ENCODE measurements at places on chromosomes 7 and 10.

DNA sequence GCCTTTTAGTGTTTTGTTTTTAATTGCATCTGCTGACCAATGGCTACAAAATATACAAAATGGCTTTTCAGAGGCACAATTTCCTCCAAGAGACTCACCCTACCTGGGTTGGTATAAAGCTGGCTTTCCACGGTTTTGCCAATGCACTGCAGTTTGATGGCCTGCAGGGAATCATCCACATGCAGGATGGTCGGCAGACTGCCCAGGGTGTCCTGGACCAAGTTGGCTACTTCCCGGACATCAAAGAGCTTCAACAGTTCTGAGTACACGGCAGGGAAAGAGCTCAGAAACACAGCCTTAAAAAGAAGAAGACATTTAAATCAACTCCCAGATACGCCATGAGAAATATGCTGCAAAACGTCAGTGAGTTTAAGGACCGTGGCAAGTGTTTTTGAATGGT lies 301.0 kb upstream of the IMMP2L start:
- DNase-seq: no peak

GRCh38 chr7:137951700-137952425 lies 50.0 kb downstream of the CREB3L2 start:
- no peak for DNase-seq

DNA sequence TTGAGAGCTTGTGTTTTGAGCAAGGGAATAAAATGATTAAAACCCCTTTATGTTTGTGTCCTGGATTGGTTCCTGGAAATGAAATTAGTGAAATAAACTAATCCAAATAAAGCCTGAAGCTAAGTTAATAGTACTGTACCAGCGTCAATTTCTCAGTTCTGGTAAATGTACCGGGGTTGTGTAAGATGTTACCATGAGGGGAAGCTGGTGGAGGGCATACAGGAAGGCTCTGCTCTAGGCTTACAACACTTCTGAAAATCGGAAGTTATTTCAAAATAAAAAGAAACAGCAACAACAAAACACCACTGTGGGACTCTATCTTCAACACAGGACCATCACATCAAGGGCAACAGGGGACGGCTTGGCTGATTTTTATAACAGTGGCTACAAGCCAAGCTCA lies 257.0 kb downstream of the CREB5 start:
- DNase-seq: no peak

DNA sequence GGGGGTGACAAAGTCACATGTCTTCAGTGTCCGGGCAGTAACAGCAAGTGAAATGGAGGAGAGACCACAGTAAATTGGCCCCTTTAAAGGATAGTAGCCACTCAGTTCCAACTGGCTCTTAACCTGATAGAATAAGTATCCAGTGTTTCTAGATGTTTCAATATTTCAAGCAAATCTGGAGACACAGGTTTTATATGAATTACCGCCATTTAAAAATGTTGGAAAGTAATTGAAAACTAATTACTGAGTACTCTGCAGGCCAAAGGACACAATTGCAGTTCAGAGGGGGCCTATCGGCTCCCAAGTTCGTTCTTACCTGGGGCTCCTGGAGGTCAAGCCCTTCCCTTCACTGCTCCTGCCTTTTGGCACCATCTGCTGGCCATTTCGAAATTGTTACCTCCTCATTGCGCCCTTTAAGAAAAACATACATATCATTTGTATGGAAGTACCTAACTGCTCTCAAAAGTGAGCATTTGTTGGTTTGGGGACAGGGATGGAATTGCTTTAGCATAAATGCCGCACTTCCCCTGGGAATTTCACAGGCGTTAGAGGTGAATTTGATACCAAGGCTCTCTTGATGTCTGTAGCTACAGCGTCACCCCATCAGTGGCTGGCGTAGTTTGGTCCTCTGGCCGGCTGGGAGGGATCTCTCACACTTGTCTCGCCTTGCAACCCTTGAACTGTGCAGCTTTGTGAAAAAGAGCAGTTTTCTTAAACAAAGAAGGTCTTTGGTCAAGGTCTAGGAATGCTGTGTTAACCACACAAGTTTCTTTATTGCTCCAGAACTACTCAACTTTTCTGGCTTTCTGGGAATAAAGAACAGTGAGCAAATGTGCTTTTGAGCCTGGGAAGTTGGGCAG lies 220.0 kb downstream of the ARHGAP21 start:
- peak; percentile 32 for DNase-seq

GRCh38 chr7:144386741-144387140 lies 16.8 kb downstream of the NOBOX start:
- DNase-seq: no peak

DNA sequence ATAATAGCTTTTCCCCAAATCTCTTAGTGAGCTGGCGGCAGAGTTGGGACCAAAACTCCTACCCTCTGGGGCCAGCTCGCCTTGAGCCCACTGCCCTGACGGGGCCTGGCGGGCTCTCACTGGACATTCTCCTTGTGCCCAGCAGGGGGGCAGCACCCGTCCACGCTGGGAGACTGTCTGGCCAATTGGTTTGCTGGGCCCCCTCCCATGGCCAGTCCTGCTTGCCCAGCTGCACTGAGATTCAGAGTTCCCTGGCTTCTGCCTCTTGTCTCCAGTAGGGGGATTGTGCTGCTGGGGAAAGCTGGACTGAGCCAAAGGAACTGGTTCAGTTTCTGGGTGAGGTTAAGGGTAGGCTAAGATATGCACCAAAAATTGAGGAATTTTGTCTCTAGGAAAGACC lies 59.8 kb downstream of the RAMP3 start:
- DNase-seq: peak; percentile 35
